ENCODE measurements at places on chromosomes 12 and 14.

DNA sequence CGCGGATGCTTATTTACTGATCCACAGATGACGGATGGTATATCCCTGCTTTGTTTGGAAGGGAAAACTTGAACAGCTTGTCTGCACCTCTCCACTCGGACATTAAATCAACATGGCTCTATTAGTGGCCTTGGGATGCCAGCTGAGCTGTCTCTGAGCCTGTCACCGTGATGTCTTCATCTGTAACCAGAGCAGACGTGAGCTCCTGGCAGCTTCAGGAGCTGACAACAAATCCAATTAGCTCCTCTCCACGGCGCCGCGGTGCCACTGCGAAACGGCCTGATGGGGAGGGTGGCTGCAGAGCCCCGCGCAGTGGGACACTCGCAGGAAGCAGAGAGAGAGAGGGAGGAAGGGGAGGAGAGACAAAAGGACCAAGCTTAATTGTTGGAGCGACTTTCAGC, 112.3 kb downstream of the PAPOLA start:
- DNase-seq = no peak

- DNase-seq = no peak
Measured at GRCh38 chr14:33499687-33500086, 451.2 kb downstream of the EGLN3 start.

DNA sequence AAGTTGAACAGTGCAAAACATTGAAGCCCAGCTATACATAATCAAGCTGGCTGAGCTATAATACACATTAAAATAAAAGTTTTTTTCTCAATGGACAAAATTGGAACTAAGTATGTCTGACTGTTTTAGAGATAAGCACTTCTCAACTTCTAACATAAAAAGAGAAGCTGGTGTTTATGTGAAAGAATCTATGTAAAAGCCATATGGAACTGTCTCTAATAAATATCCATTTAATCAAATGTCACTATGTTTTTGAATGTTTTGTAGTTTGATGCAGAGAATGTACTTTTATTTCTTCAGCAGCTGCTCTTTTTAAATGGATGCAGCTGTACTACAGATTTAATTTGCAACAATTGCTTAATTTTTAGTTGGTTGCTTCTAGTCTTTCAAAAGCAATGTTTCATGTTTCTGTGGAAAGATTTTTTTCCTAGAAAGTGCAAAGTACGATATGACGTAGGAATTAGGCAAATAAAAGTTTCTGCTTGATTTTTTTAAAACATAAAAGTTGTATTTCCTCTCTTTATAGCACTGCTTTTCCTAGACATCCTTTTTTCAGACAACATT, 114.2 kb downstream of the PDE3A start:
- no peak for DNase-seq

- no peak for DNase-seq
Measured at GRCh38 chr12:119113496-119113986, 65.2 kb upstream of the HSPB8 start.

DNA sequence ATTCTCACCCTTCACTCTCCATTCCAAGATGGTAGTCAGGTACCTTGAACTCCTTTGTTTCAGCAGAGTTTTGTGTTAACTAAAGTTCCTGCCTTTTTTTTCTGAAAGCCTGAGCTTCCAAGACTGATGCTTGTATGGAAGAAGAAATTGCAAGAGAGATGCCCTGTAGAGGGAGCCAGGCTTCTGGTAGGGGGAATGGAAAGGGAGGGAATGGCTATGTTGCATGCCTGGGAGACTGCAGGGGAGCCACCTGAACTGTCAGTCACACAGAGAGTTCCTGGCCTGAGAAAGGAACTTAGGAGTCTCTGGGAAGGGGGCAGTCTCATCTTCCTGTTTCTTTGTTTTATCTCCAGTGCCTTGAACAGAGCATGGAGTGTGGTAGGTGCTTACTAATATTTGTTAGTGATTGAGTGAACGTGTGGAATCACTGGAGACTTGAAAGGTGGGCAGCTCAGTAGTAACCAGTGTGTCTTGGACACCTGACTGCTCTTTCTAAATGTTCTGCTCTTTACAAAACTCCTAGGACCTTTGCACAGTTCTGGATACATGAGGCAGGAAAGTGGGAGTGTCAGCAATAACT, 132.2 kb downstream of the ANO4 start:
- no peak for DNase-seq

DNA sequence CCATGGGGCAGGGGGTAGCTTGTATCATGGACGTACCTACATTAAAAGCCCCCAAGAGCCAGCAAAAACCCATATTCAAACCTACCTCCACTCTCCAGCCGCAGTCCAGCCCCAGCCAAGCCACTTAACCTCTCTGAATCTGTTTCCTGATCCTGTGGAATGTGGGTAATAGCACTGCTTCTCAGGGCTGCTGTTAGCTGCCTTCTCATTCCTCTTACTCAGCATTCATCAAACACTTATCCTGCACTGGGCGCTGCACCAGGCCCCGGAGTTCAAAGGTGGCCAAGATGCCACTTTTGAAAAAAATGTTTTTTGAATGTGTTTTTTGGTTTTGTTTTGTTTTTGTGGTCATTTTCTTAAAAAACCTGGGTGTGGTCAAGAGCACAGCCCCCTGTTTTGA, 237.4 kb downstream of the CHST11 start:
- no peak for DNase-seq

DNA sequence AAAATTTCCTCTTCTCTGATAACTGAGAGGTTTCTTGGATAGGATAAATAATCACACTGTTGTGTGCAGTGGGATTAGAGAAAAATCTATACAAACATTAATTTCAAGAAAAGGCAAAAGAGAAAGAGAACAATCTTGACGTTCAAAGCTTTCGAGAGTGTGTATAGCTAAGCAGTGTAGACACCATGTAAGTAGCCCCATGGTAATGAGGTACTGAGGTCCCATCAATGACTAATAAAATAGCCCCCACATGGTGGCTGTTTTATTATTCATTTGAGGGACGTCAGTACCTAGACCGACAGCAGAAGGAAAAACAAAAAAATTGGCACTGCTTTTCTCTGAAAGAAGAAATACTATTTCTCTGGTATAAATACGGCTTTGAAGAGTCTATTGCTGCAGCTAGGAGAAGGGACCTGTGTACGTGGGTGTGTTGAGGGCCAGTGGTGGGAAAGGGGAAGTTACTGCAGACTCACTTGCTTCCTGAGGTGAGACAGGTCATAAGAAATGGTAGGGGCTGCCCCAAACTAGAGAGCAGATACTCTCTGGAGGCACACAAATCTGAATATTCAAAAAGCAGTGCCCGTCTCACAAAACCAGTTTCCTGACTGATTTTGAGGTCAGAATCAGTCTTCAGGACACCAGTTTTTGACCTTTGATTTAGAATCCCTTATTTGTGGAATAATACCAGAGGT, 339.8 kb downstream of the EMP1 start:
- no peak for DNase-seq

DNA sequence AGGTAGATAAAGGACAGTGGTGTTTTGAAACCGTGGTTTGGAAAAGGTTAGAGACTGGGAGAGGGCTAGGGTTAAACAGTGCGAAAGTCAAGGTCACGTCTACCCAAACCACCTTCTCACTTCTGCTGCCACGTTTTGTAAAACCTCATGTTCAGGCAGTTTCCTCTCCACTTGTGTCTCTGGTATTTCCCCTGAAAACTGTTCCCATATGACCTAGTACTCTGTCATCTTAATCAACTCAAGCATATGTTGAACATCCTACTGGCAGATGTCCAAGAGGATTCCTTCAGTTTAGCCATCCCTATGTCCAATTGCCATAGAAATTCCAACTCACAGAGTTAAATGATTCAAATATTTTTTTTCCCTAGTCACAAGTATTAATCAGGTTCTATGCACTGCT, 17.4 kb downstream of the CLEC4C start:
- DNase-seq = no peak

DNA sequence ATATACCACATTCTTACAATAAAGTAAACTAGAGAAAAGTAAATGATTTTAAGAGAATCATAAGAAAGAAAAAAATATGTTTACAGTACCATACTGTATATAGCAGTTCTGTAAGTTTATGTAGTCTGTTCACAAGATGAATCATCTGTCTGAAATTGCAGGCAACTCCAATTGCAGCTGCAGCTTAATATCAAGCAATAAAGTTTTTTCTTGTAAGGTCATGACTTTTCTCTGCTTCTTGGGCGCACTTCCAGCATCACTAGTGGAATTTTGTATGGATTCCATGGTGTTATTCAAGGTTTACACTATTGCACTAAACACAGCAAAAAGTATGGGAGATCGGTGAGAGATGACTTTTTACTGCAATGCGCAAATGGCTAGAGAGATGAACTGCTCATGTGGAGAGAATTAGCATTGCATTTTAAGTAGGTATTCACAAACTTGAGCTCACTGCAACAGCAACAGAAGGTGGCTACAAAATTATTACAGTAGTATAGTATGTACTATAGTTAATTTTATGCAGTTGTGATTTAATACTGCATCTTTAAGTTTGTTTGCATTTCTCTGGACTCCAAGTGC, 445.4 kb upstream of the OR4E1 start:
- DNase-seq = no peak

DNA sequence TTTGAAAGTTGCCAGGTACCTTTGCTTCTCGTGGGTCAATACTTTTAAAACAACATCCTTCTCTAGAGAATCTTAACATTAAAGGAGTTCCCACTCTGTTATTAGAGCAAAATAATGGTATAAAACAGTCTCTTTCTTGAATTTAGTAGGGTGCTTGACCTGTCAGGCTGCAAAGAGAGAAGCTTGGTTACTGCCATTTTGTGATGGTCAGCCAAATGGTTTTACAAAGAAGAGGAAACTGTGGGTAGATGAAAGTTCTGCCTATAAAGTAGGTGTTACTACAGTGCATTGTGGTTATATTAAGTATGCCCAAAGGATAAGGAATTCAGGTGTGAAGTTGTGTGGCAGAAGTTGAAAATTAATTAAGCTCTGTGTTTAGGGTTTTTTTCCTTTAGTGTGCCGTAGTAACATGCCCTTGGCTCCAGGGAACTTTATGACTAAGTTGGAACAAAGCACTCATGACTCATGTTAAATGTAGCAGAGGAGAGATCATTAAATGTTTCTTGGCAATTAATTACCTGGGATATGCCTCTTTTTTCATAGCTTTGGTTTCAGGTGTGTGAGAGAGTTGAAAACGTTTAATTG, 354.0 kb upstream of the KITLG start:
- no peak for DNase-seq

- no peak for DNase-seq
Measured at GRCh38 chr14:101370593-101371569, 190.4 kb upstream of the DIO3 start.

DNA sequence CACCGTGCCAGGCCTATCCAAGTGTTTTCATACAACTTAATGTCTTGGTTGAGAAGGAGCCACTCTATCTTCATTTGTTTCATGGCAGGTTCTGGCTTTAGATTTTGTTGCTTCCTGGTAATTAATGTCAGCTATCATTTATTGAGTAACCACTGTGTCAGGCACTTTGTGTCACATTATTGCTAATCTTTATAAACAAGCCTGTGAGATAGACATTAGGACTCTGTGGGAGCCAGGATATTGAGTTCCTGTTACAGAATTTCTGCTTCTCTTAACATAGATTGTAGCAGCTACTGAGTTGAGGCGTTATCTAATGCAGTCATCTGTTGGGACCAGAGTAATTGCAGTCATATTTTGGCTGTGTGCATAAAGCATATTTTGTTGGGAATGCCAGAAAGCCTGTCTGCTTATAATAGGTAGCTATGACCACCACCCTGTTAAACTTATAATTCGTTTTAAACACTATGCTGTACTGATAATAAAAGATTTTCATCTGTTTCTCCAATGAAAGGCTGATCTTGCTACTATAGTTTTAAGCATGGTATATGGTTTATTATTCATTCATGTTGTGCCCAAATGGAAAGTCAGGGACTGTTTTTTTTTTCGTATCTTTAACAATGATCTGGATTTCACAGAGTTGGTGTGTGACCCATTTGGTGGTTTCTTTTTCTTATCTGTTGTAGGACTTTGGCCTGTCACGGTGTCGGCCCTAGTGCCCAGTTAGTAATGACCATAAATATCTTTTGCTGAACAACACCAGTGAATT, 432.6 kb downstream of the PCNX1 start:
- DNase-seq = no peak

GRCh38 chr14:59407246-59408010, 57.8 kb downstream of the GPR135 start:
- DNase-seq = no peak

DNA sequence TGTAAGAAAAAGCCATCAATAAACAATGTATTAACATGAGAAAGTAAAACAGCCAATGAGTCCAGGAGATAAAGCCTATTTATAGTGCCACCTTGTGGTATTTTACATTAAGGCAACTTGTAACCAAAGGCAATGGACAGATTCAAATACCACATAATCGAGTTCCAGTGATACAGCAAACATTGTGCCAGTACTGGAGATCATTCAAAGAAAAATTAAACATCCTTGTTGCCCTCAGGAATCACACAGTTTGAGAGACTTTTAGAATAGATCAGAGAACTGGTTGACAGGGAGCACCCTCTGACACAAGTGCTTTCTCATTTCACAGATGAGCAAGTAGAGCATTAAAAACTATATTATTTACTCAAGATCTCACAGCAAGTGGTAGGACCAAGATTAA, 98.1 kb downstream of the DDHD1 start:
- no peak for DNase-seq

DNA sequence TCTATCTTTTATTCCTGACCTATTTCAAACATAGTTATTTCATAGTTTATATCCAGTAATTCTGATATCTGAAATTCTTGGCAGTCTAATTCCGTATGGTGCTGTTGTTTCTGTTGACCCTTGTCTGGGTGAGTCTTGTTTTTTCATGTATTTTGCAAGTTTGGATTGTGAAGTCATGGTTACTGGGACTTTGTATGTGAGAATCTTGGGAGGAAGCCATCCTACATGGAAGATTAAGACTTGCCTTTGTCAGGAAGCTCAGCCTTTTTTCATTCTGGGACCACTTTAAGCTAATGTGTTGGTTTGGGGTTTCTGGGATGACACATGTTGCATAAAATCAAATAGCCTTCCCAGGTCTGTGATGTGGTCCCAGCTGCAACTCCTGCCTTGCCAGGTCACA, 191.6 kb upstream of the E2F7 start:
- no peak for DNase-seq

- DNase-seq = no peak
Measured at GRCh38 chr12:101654442-101654841, 43.0 kb upstream of the CHPT1 start.

DNA sequence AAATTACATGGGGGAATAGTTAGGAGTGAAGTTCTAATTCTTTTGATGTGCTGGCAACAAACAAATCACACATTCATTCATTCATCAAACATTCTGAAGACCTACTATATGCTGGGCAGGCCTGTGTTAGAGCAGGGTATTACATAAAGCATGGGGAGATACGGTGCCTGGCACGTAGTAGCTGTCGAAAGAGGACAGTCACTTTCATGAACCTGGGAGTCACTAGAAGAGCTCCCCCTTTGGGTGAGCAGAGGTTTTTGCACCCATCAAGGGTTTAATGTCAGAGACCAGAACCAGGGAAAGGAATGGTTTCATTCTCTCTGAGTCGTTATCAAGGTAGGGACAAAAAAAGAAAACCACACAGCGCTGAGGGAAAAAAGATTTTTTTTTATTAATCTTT, 10.0 kb downstream of the LHX5 start:
- DNase-seq = no peak

GRCh38 chr12:109489955-109490565, 12.6 kb downstream of the UBE3B start:
- no peak for DNase-seq

GRCh38 chr12:131895640-131896079, 1.2 kb downstream of the ULK1 start:
- DNase-seq = no peak
